CD14-positive monocyte (primary cell): ENCODE measurements at places on chromosomes 13 and 19. TPM values are rescaled to one million over a fixed set of nuclear protein-coding genes. Genes with fewer than 3 reads are reported as not detected.

DNA sequence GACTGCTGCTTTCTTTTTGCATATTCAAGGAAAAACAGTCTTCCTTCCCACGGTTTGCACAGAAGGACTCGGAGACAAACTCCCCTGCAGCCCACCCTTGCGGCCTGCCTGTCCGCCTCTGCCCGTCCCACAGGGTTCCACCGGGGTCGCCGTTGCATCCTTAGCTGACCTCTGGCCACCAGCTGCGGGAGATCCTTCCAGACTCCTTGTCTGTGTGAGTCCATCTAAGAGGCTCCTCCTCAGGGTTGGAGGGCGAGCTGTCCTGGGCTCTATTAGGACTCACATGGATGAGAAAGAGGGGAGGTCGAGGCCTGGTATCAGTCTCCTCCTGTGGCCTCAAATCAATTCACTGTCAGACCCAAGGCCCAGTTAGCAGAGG, 39.2 kb downstream of the KLF2 start:
- no peaks in the 10 kb centered on the region for H3K36me3 ChIP-seq
- no peak overlapping the region for H3K27ac ChIP-seq
- H3K4me1 ChIP-seq = peaks cover 91% of the 10 kb centered on the region
- DNase-seq = no peak

The ATP1A3 gene
- 0.07 and 0.08 TPM in 2 replicates for polyA plus RNA-seq

DNA sequence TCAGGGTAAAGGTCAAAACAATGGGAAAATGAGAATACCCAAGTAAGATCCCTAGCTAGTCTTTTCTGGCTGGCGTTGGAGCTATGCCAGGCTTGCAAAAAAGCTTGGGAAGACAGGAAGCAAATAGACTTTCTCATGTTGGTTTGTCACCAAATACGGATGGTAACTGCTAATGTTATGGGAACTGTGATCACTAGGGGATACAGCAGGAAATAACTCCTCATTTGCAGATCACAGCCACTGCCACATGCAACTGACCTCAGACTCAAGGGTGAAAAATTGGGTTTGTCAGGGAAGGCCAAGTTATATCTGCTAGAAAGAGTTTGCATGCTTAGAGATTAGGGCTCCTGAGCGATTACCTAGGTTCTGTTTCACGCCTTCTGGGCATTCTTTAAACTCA, 162.9 kb downstream of the NHLRC3 start:
- no peak overlapping the region for H3K4me3 ChIP-seq
- H3K27me3 ChIP-seq = no peaks in the 10 kb centered on the region
- DNase-seq = no peak

DNA sequence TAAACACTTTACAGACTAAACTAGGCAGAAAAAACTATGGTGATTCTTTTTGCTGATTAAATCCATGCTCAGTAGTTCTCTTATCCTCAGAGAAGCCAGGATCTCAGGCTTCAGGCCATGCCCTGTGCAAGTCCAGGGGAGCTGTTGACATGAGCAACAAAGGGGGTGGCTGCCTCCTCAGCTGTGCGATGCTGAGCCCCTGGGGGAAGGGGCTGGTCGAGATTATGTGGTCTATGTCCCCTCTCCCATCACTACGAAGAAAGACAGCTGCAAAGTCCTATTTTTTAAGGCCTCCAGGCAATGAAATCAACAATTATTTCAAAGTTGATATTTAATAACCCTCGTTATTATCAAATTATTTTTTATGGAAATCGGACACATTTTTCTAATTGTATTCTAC, 37.0 kb downstream of the IRS2 start:
- no peaks in the 10 kb centered on the region for H3K27me3 ChIP-seq
- H3K4me1 ChIP-seq = no peaks in the 10 kb centered on the region
- H3K27ac ChIP-seq = peak overlapping the region; percentile 32
- H3K36me3 ChIP-seq = peaks cover 11% of the 10 kb centered on the region
- no peak overlapping the region for H3K4me3 ChIP-seq

GRCh38 chr13:35475960-35476943, at the start of gene MAB21L1:
Gene MAB21L1, minus strand, starts transcription at chr13:35476689. Its CDS starts 551 bp downstream, at chr13:35476138.
- H3K36me3 ChIP-seq = no peaks in the 10 kb centered on the region
- peak within 1 kb of the TSS; percentile 40 for H3K4me3 ChIP-seq
- peaks cover 82% of the 10 kb centered on the region for H3K27me3 ChIP-seq
- no peak within 1 kb of the TSS for H3K27ac ChIP-seq
- no peak for DNase-seq

The DZIP1 gene
- not detected for polyA plus RNA-seq

- H3K36me3 ChIP-seq = no peaks in the 10 kb centered on the region
- no peaks in the 10 kb centered on the region for H3K27me3 ChIP-seq
- H3K27ac ChIP-seq = no peak overlapping the region
- DNase-seq = no peak
- no peak overlapping the region for H3K4me3 ChIP-seq
- no peaks in the 10 kb centered on the region for H3K4me1 ChIP-seq
These were observed 223.5 kb downstream of the POSTN start for GRCh38 chr13:37375071-37375470.

GRCh38 chr13:98480915-98481877, 95.7 kb downstream of the STK24 start:
- H3K27ac ChIP-seq = no peak overlapping the region
- no peaks in the 10 kb centered on the region for H3K27me3 ChIP-seq
- H3K4me1 ChIP-seq = peaks cover 29% of the 10 kb centered on the region
- DNase-seq = peak; percentile 27

DNA sequence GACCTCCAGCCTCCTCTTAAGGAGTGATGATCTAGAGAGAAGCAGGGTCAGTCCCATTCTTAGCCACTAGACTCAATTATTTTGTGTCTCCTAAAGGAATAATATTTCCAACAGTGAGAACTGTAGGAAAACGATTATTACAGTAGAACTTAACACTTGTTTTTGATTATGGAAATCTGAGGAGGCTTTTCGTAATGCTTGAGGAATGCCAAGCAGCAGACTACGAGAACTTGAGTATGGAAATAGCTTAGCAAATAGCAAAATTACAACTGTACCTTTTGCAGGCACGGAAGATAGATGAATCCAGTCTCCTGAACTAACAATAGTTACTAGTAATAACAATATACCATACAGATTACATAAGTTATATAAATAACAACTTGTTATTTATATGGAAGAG, 12.2 kb downstream of the BRD4 start:
- no peaks in the 10 kb centered on the region for H3K27me3 ChIP-seq
- no peak overlapping the region for H3K4me3 ChIP-seq
- peak overlapping the region; percentile 80 for H3K27ac ChIP-seq
- no peak for DNase-seq
- H3K36me3 ChIP-seq = no peaks in the 10 kb centered on the region

- no peaks in the 10 kb centered on the region for H3K4me1 ChIP-seq
- H3K4me3 ChIP-seq = no peak overlapping the region
- H3K27me3 ChIP-seq = no peaks in the 10 kb centered on the region
- no peaks in the 10 kb centered on the region for H3K36me3 ChIP-seq
- no peak overlapping the region for H3K27ac ChIP-seq
- DNase-seq = no peak
These were observed 40.1 kb downstream of the LTBP4 start for GRCh38 chr19:40641281-40641680.
